ENCODE measurements at places on chromosomes 6 and 20.

- no peak for DNase-seq
These were observed 44.3 kb downstream of the TM9SF4 start for GRCh38 chr20:32153771-32154170.

DNA sequence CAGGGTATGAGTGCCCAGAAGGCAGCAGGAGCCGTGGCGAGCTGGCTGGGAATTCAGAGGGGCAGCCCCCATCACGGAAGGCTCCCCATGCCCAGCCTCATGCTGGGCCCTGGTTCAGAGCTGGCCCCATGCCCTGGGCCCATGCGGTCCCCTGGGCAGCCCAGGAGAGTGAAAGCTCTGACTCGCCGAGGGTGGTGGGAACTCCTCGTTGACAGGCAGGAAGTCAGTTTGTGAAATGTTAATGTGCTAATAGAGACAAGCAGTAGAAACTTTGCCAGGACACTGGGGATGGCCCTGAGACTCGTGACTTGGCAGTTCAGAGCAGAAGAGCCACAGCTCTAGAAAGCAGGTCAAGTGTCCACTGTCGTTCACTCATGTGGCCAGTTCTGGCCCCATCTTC lies 353.0 kb downstream of the TAF4 start:
- no peak for DNase-seq

DNA sequence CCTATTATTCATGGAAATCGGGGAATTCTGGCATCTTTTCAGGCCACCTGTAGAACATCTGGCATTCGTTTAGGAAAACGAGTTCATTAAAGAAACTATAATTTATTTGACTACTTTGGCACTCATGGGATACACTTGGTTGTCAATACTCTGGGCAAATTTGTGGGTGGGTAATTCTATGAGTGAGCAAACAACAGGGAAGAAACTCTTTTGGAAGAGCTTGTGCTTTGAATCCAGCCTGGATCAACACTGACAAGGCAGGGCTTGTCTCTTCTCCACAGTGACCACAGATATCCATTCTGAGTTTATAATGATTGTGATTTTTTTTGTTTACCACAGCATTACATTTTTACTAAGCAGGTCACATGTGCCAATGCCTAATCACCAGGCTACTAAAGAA lies 394.7 kb downstream of the THBS2 start:
- no peak for DNase-seq

GRCh38 chr6:158499601-158500000 lies 60.3 kb upstream of the TMEM181 start:
- DNase-seq: no peak

DNA sequence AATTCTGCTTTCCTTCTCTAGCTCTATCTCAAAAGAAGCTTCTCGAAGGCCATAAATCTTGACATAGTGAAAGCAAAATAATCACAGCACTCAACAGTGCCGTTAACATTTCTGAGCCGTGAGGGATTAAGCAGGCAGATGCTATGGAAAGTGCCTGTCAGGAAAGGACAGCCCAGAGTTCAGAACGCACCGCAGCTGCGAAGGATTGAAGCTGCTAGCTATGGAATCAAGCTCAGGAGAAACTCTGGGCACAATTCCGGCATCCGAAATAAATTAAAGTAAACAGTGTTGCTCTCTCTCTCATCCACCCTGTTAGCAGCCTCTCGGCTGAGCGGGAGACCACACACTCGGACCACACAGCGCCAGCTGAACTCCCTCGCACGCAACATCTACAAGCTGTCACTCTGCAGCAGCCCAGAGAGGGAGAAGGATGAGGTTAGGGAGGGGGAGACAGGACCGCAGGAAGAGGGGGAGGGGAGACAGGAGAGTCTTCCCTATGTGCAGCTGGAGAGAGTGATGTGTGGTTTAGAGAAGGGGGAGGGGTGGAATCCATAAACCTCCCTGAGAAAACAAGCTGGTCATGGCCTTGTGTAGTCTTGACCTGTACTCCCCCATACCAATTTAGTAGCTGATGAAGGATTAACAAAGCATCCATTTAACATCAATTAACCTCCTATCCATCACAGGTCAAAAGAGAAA lies 9.0 kb downstream of the EXOC2 start:
- DNase-seq: no peak

DNA sequence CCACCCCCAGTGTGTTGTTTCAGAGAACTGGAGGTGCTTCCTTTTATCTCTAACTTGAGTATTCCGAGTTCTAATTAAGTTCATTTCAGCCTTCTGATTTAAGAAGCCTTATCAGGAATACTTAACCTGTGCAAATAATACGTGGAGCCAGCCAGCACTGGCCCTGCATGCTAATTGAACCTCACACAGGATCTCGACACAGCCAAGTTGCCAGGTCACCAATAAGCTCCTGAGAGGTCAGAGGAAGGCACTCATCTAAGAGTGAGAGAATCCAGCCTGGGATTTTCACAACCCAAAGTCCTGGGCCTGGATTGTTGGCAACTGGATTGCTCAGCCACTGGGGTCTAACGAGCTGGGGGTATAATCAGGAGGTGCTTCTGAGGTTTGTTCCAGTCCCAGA lies 157.7 kb upstream of the LRFN2 start:
- no peak for DNase-seq

GRCh38 chr6:159819932-159820640 lies 20.0 kb downstream of the PNLDC1 start:
- no peak for DNase-seq

DNA sequence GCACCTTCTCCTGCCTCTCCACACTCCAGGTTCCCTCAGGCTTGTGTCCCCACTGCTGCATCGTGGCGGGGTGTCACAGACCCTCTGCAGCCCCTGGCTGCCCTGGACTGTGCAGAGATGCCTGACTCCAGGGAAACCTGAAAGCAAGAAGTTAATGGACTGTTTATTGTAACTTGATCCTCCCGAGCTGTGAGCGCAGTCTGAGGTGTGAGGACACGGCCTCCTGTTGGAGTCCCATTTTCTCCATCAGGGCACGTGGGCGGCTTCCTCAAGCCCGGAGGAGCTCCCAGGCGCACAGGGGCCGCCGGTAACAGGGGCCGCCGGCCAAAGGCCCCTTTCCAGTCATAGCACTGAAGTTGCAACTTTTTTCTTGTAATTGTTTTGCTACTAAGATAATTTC lies 16.9 kb downstream of the RBM38 start:
- no peak for DNase-seq

DNA sequence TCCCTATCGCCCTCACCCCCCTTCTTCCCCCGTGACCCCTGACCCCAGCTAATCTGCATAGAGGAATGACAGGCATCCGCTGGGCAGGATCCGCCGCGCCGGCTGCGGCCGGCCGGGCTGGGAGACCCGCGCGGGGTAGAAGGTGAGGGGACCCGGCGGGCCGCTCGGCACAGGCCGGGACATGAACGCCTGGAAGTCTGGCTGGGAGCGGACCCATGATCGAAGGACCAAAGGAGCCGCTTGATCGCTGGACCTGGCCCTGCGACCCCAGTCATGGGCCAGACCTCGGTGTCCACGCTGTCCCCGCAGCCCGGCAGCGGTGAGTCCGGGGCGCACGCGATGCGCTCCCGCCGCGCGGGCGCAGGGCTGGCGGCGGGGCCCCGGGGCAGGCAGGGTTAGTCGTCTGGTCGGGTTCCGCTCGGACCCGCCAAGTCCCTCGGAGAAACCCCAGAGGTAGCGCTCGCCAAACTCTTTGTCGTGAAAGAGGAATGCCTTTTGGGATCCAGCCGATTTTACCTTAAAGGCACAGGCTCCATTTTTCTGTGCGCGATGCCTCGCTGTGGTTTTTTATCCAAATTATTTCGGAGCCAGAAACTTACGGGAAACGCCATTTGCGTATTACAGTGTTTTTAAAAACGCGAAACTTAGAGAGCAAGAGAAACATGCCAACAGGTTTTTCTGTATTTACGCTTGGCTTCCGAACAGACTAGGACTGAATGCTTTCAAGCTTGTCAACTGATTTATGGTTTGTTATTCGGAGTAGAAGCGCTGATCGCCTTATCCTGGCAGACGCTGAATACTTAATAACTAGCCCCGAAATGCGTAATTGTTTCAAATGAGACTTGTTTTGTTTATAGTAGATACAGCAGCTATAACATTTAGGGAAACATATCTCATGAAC lies at the start of gene PHACTR2:
TSS of gene PHACTR2 (plus strand) at position 75 of the 901 bp plus-strand sequence. CDS start at position 274, 199 bp downstream.
- peak; percentile 33 for DNase-seq

Data from stimulated activated CD8-positive, alpha-beta memory T cell treated with anti-CD3 and anti-CD28 coated beads, Interleukin-12 subunit alpha, Interleukin-12 subunit beta, amount 100 ng/mL, for 4 hours (primary cell).